Omental fat pad (tissue), 4 donors: ENCODE measurements at places on chromosomes 7 and 10. TPM values are rescaled to one million over a fixed set of nuclear protein-coding genes. Genes with fewer than 3 reads are reported as not detected.

GRCh38 chr10:114584419-114584818 is 73.7 kb downstream of the ABLIM1 start:
- no peak for DNase-seq

- no peak for DNase-seq
These were observed 9.8 kb upstream of the PARD3 start for GRCh38 chr10:34824870-34825269.

DNA sequence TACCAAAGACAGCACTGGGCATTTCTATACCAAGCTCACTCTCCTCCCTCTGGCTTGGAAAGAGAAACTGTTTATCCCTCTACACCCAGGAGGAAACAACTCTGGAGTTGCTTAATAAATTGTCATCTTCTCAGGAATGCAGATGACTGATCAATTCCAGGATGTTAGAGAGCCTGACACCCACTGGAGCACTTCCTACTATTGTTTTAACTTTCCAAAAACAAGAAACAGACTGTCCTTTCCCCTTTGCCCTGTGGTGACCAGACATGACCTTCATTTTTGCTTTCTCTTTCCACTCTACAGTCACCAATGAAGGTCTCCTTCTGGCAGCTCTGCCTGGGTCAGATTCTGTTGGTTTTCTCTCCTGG is 19.6 kb downstream of the GIMAP4 start:
- DNase-seq, result no peak

MRLN gene
- total RNA-seq, result not detected

CEP41 gene
- total RNA-seq, result 11.8 TPM

TAC1 gene
- total RNA-seq, result 1.8 TPM

GPR146 gene
- total RNA-seq, result 29.6 TPM

GRCh38 chr10:133169173-133169947 is 9.3 kb downstream of the KNDC1 start:
- DNase-seq, result no peak

DNA sequence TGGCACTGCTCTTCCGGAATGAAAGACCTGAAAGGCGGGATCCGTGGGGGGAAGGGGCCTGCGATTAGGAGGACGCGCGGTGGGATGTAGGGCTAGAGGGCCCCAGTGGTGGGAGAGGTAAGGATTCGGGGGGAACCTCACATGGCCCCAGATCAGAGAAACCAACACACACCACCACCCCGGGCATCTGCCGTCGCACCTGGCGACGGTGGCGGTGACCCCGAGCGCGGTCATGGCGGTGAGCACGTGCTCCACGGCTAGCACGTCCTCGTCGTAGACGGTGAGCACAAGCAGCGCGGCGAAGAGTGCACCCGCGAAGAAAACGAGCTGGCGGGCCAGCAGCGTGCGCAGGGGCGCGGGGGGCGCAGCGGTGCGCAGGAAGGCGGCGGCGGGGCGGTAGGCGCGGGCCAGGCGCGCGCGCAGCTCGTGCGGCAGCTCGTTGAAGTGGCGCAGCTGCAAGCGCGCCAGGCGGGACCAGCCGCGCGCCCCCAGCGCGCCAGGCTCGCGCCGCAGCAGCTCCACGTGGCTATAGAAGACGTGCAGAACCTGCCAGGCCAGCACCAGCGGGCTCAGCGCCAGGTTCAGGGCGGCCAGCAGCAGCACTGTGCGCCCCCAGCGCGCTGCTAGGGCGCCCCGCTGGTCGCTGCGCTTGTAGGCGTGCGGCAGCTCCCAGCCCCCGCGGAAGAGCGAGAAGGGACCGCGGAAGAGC is 5.7 kb downstream of the ATG9B start:
- DNase-seq, result no peak

NCF1 gene
- total RNA-seq, result 1.6 TPM

DNA sequence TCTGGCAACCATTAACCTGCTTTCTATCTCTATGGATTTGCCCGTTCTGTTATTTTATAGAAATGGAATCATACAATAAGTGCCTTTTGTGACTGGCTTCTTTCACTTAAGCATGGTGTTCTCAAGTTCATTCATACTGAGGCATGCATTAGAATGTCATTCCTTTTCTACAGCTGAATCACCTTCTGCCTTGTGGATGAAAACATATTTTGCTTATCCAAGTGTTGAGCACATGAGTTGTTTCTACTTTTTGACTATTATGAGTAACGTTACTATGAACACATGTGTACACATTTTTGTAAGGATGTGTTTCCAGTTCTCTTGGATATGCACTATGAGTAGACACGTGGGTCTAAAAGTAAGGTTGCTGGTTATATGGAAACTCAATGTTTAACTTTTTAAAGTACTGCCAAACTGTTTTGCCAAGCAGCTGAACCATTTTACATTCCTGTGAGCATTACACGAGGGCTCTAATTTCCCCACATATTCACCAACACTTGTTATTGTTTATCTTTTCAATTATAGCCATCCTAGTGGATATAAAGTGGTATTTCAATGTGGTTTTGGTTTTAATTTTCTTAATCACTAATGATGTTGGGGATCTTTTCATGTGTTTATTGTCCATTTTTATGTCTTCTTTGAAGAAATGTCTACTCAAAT is 241.3 kb downstream of the FANK1 start:
- no peak for DNase-seq

DNA sequence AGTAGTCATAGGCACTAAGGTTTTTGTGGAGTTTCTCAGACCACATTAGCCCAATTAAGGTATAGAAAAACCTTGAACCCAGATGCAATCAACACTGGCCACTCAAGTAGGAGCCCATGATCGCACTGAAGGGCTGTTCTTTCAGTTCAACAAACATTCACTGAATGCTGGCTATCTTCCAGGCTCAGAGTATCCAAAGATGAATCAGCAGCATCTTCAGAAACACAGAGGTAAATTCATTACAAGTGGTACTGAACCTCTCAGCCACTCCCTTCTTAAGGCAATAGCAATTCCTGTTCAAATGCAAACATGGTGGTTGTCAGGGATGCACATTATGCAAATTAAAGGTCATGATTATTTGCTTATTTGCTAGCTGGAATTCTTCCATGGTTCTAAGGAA is 17.1 kb downstream of the KCNK18 start:
- DNase-seq, result no peak

DNA sequence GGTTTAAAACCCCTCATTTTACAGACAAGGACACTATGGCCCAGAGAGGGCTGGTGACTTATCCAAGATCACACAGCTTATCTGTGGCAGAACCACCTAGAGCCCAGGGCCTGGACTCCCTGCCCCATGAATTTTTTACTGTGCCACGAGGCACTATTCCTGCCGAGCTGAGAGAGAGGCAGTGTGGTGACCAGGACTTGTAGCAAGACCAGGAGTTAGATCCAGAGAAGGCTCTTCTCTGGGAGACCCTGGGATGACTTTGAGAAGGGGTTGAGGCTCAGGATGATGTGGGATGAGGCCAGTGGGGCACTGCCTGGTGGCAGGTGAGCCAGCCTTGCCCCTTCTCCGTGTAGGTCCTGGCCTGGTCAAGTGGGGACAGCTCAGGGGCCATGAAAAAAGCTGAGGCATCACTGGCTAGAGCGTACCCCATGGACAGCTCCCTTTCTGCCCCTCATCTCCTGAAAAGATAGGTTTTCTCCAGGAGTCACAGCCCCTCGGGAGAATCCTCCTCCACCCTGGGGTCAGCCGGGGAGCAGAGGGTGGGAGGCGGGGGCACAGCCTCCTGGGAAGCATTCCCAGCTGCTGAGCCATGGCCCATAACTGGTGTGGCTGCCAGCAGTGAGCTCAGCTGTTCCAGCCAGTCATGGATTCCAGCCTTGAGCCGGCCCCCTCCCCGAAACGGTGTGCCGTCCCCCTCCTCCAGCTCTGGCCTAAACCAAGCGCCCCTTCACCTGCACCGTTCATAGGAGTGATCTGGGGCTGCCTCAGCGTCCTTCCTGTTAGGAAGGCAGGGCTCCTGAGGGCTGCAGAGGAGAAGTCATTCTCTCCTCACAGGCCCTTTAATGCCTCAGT is 5.8 kb downstream of the FLNC start:
- no peak for DNase-seq

DNA sequence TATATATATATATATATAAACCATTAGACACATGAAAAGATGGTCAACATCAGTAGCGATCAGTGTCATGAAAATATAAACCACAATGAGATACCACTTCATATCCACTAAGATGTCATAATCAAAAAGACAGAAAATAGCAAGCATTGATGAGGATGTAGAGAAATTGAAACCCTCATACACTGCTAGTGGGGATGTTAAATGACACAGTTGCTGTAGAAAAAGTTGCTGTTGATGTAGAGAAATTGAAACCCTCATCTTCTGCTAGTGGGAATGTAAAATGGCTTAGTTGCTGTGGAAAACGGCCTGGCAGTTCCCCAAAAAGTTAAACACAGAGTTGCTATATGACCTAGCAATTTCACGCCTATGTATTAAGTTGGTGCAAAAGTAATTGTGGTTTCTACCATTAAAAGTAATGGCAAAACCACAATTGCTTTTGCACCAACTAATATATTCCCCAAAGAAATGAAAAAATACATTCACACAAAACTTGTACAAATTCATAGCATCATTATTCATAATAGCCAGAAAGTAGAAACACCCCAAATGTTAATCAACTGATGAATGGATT is 120.5 kb upstream of the ZWINT start:
- no peak for DNase-seq

- no peak for DNase-seq
These were observed 50.5 kb upstream of the ZNF438 start for GRCh38 chr10:31081937-31082840.

- no peak for DNase-seq
These were observed 30.6 kb upstream of the GALNTL5 start for GRCh38 chr7:151925446-151926335.
